Left renal cortex interstitium (tissue), 4 donors: ENCODE measurements at places on chromosomes 3 and 15. TPM values are rescaled to one million over a fixed set of nuclear protein-coding genes. Genes with fewer than 3 reads are reported as not detected.

LIPC gene
- 11.8 TPM for polyA plus RNA-seq

EIF4A2 gene
- polyA plus RNA-seq = 828 TPM

DUOXA2 gene
- polyA plus RNA-seq = not detected

GOLGA6L26 gene
- not detected for polyA plus RNA-seq

MYLK gene
- 148 TPM for polyA plus RNA-seq

SLC51B gene
- 9.0 TPM for polyA plus RNA-seq

DNA sequence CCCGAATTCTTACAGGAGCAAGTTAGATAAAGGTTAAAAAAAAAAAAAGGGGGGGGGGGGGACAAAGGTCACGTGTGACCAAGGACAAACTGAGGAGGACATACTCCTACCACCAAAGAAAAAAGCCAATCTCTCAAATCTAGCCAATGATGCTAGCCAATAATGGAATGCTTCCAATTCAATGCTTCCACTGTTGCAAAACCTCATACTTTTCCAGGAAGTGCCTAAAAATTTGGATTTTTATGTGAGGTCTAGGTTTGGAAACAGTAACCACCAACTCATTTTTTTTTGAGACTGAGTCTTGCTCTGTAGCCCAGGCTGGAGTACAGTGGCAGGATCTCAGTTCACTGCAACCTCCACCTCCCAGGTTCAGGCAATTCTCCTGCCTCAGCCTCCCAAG, 11.4 kb downstream of the MSL2 start:
- no peak for DNase-seq

DNA sequence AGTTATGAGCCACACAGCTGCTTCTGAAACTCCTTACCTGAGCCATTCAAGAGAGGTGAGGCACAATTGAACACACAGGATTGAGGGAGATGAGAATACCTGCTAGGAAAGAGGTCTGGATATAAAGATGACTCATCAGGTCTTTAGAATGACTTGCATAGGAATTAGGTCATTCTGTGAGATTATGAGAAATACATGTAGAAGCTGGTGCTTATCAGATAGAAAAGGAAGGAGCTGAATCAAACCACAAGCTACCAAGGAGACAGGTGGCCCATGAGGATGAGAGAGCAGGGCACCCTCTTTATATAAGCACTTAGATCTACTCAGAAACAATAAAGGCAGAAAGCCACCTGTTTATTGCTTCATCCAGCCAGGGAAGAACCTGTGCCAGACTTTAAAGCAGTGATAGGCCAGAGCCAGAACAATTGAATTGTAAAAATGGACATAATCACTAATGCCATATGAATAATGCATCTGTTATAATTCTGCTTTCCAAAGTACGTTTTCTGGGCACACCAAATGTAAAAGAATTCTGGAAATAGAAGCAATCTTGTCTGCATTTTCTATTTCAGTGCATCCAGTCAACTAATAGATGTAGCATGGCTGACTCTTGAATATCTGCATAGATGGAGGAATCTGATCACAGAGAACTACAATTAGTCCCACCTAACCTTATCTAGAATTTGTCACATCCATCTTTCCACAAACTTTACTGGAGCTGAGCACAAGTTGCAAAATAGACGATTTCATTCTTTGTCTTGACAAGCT, 74.9 kb downstream of the PIK3R4 start:
- DNase-seq = no peak

DNA sequence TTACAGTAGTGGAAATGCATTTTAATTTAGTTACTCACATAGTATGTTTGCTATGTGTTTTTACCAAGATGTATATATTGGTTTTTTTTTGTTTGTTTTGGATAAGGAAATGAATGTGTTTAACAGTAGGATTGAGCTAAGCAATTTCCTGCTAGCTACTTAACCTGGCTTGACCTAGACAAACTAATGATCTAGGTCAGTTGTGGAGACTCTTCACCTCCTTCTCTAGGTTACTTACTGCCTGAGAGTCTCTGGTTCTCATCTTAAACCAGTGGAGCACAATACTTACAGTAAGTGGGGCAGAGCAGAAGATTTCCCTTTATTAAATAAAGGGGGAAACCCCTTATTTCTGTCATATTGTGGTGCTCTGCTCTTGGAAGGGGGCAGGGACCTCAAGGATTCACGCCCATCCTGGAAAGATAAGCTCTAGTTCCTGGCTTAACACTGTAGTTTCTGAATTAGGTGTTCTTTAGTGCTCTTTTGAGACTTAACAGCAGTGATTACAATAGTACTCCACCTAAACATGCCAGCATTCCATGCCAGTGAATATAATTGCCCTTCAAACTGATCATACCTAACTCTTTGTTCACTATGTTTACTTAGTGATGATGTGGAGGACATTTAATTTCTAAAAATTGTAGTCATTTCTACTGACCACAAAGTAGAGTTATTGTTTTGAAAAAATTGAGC, 79.9 kb downstream of the UBP1 start:
- no peak for DNase-seq

DNA sequence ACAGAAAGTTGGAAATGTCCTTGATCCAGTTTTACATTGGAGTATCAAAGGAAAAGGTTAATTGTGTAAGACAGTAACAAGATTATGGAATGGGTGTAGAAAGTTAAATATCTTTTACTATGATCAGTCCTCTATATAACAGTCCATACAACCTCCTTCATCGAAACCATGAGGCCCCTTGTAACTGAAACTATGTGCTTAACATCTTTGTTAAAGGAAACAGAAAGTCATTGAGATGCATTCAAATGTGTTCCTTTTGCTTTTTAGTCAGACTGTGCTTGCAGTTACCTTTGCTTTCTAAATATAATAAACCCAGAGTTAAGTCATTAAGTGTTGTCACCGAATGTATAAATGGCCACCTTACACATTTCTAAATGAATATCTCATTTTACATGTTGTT, 1298.5 kb downstream of the ROBO2 start:
- DNase-seq = no peak

- DNase-seq = no peak
These were observed 71.1 kb upstream of the DLG1 start for GRCh38 chr3:197369545-197369944.

- no peak for DNase-seq
These were observed 15.7 kb downstream of the PLEKHO2 start for GRCh38 chr15:64857421-64857820.

DNA sequence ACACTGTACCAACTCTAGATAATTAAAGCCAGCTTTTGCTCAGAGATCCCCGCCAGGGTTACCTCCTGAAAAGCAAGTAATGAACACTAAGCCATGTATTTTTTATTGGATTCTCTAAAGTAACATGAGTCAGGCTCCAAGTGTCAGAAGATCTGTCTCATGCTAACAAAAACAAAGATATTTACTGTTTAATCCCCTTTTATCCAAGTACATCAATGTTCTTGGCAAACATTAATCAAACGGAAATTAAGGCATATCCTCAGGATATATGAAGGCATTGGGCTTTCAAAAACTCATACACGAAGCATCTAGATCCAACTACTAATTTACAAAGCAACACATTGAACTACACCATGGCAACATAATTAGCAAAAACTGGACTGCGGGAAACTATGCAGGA, 37.2 kb downstream of the MYO5A start:
- DNase-seq = no peak

DNA sequence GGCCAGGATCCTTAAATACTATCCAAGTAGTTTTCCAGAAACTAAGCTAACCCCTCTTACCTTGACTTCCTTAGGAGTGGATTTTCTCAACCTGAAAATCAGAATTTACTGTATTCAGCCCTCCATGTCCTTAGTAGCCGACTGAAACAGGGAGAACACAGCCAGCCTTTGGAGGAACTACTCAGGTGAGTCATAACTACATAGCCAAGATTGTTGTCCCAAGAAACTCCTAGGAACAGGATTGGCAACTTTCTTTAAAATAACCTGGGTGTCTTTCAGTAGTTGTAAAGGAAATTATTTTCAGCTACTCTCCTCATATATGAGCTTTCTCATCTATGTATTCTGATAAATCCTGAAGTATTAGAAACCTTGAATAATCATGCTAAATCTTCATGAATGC, 22.3 kb downstream of the FANCD2OS start:
- DNase-seq = no peak

DNA sequence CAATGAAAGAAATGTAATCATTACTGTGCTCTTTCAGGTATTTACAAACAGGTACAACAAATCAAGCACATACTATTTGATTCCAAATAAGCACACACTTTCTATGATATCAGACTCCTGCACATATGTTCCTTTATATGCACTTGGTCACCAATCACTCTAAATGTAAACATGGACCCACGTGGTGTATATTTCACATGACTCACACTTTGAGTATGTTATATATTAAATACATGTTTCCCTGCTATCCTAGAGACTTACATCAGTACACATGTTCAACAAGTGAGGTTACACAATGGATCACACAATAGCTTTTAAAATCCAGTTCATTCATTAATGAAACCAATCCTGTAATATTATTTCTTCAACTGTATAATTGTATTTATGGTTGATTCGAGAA, 683.5 kb downstream of the NR2F2 start:
- DNase-seq = no peak

GRCh38 chr15:101614001-101614585, 38.1 kb downstream of the TM2D3 start:
- no peak for DNase-seq
